ENCODE measurements at places on chromosomes 5 and 9.

DNA sequence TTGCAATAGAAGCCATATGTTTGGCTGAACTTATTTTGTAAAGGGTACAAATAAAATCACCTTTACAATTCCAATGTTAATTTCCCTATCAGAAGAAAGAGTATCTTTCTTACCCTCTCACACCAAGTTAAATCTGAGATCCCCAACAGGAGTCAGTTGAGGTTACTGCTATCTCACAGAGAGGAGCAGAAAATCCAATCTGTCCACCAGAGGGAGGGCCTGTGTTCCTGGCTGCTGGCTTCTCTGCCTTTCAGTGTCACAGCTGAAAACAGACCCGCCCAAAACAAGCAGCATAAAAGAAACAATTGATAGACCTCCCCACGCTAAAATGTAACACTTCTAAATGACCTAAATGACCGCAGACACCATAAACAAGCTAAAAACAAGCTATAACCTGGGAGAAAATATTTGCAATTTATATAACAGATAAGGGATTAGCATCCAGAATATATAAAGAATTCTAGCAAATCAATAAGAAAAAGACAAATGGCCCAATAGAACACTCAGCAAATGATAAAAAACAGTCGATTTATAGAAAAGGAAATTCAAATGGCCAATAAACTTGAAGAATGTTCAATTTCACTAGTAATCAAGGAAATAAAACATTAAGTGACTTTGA lies 24.5 kb upstream of the MVB12B start:
- H3K4me3 ChIP-seq: no peak overlapping the region
- H3K36me3 ChIP-seq: no peaks in the 10 kb centered on the region
- H3K4me1 ChIP-seq: peaks cover 2% of the 10 kb centered on the region
- peaks cover 10% of the 10 kb centered on the region for H3K27me3 ChIP-seq

GRCh38 chr5:40616781-40617180 lies 62.9 kb upstream of the PTGER4 start:
- no peak overlapping the region for H3K4me3 ChIP-seq
- no peak overlapping the region for H3K27ac ChIP-seq
- H3K36me3 ChIP-seq: no peaks in the 10 kb centered on the region
- H3K4me1 ChIP-seq: no peaks in the 10 kb centered on the region
- no peaks in the 10 kb centered on the region for H3K27me3 ChIP-seq

DNA sequence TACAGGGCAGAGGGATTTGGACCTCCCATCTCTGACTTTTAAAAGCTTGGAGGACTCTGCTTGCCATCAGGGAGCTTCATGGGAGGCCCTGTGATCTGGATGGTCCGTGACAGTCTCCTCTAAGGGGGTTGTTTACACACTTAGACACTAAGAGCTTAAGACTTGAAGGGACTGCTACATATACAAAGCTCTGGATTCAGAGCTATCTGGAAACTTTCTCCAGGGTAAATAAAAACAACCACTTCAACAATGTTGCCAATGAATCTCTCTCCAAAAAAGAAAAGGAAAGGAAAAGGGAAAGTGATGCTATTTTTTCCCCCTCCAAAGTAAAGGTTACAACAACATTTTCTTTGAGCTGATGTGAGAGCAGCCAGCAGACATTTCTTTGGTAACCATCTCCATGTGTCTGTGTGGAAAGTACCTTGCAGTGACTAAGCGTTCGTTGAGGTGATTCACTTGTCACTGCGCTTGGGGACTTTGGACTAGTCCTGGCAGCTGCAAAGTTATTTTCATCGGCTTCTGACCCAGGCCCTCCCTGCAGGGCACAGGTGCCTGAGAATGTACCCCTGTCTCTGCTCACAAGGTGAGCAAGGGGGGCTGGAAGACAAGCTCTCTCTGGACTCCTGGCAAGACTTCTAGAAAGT lies 262.1 kb upstream of the KLF4 start:
- H3K36me3 ChIP-seq: no peaks in the 10 kb centered on the region
- no peaks in the 10 kb centered on the region for H3K4me1 ChIP-seq
- H3K27me3 ChIP-seq: peaks cover 89% of the 10 kb centered on the region
- H3K4me3 ChIP-seq: no peak overlapping the region

- H3K36me3 ChIP-seq: peaks cover 2% of the 10 kb centered on the region
- H3K4me3 ChIP-seq: peak overlapping the region; percentile 83
- H3K4me1 ChIP-seq: peaks cover 6% of the 10 kb centered on the region
- DNase-seq: peak; percentile 50
- H3K27me3 ChIP-seq: no peaks in the 10 kb centered on the region
Observed at GRCh38 chr9:128921881-128922763, 1.3 kb downstream of the PHYHD1 start.

DNA sequence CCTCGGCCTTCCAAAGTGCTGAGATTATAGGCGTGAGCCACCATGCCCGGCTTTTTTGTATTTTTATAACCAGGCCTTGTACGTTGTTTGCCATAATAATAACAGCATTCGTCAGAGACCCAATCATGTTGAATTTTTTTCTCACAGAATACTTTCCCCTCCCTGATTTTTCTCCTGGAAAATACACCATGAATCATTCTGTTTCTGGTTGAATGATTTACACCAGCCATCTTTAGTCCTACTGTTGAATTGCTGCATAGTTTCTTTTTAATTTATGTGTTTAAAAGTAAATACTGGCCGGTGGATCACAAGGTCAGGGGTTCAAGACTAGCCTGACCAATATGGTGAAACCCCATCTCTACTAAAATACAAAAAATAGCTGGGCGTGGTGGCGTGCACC lies 3.5 kb downstream of the CNOT8 start:
- no peak overlapping the region for H3K27ac ChIP-seq
- no peaks in the 10 kb centered on the region for H3K27me3 ChIP-seq
- no peak for DNase-seq
- H3K36me3 ChIP-seq: peaks cover 11% of the 10 kb centered on the region

- peaks cover 17% of the 10 kb centered on the region for H3K27me3 ChIP-seq
- no peak for DNase-seq
- no peak overlapping the region for H3K27ac ChIP-seq
- H3K4me3 ChIP-seq: no peak overlapping the region
- H3K36me3 ChIP-seq: no peaks in the 10 kb centered on the region
Observed at GRCh38 chr9:124427281-124427680, 12.0 kb upstream of the PSMB7 start.

DNA sequence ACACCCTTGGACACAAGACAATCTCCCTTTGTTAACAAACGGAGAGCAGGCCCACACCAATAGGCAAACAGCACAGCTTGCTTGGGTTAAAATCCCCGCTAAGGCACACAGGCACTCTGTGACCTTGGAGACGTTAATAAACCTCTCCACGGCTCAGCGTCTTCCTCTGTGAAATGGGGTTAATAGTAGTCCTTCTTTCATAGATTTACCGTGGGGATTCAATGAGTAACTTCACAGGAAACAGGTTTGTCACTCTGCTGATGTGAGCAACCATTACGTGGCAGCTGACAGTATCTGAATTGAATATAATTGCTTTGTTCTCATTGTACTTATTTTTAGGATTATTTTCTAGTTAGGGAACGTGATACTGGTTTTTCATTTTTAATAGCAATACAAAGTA lies 65.2 kb upstream of the ADRA1B start:
- peaks cover 9% of the 10 kb centered on the region for H3K27me3 ChIP-seq
- no peaks in the 10 kb centered on the region for H3K4me1 ChIP-seq
- H3K36me3 ChIP-seq: no peaks in the 10 kb centered on the region
- H3K4me3 ChIP-seq: no peak overlapping the region

DNA sequence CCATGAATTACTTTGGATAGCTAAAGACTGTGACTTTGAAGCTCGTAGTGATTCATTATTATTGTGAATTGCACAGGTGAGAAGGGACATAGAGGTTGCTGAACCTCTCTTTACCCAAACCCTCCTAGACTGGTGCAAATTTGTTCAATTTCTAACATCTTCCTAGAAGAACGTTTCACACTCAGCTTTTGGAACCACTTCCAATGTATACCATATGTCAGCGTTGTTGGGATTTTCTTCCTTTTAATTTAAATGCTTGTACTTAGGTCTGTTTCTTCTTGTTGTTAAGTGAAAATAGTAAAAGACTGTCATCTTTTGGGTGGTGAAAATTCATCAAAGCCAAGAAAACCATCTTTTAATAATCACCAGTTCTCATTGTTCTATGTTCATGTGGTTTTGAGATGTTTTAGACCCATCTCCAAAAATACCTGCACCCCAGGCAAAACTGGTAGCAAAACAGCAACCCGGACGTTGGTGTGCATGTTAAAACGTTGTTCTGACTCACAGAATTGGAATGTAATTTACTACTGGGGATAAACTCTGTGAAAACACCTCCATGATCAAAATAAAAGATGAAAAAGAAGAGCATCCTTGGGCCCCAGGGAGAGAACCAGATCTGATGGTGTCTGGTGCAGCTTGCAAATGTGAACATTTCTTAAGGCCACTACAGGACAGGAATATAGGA lies 238.3 kb downstream of the NPR3 start:
- DNase-seq: no peak
- no peaks in the 10 kb centered on the region for H3K4me1 ChIP-seq
- H3K27me3 ChIP-seq: no peaks in the 10 kb centered on the region
- no peaks in the 10 kb centered on the region for H3K36me3 ChIP-seq
- H3K27ac ChIP-seq: no peak overlapping the region
- H3K4me3 ChIP-seq: no peak overlapping the region

- peaks cover 2% of the 10 kb centered on the region for H3K4me1 ChIP-seq
- H3K36me3 ChIP-seq: no peaks in the 10 kb centered on the region
- no peak overlapping the region for H3K4me3 ChIP-seq
- no peak overlapping the region for H3K27ac ChIP-seq
- H3K27me3 ChIP-seq: peaks cover 83% of the 10 kb centered on the region
Observed at GRCh38 chr9:126528111-126528510, 85.6 kb upstream of the LMX1B start.

- H3K4me3 ChIP-seq: no peak overlapping the region
- no peak for DNase-seq
- no peaks in the 10 kb centered on the region for H3K36me3 ChIP-seq
- H3K27me3 ChIP-seq: no peaks in the 10 kb centered on the region
Observed at GRCh38 chr9:77128125-77128789, 49.1 kb upstream of the VPS13A start.

- peaks cover 14% of the 10 kb centered on the region for H3K36me3 ChIP-seq
- H3K4me1 ChIP-seq: no peaks in the 10 kb centered on the region
- H3K27ac ChIP-seq: no peak overlapping the region
Observed at GRCh38 chr5:182126-182525, 9.2 kb upstream of the LRRC14B start.

GRCh38 chr9:114423181-114423580 lies 35.4 kb upstream of the AKNA start:
- no peaks in the 10 kb centered on the region for H3K27me3 ChIP-seq
- DNase-seq: no peak
- H3K4me3 ChIP-seq: no peak overlapping the region
- no peak overlapping the region for H3K27ac ChIP-seq
- no peaks in the 10 kb centered on the region for H3K4me1 ChIP-seq

DNA sequence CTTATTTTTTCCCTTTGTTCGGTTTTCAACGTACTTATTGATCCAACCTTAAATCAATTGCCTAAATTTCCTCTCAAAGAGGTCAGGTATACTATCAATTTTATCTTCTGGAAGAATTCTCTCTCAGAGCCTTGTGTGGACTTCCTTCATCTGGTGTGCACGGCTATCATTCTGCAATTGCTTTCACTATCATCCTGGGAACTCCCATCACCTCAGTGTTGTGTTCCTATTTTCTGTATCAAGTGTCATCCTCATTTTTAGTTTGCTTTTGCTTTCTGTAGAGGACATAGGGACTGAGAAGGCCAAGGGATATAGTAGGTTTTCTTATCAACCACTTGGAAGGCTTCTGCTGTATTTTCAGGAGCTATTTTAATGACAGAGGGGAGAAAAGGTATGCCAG lies 11.3 kb downstream of the STOM start:
- no peak overlapping the region for H3K27ac ChIP-seq
- DNase-seq: no peak
- no peaks in the 10 kb centered on the region for H3K27me3 ChIP-seq
- H3K4me3 ChIP-seq: no peak overlapping the region

DNA sequence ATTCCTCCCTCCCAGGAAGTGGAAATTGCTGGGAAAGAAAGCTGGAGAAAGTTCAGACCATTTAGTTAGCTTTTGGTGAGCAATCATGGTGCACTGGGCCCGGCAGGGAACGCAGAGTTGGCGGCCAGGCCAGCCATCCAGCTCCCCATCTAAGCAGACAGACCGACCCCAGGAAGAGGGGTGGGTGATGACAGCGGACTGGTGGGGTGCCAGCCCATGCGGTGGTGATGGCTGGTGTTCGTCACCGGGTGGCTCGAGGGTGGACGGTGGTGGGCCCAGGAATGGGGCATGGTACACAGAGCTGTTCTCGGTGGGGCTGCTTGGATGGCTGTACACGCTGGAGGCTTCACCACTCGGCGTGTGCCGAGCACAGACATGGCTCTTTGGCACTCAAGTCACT lies 85.6 kb upstream of the ARAP3 start:
- H3K36me3 ChIP-seq: no peaks in the 10 kb centered on the region
- H3K27me3 ChIP-seq: peaks cover 15% of the 10 kb centered on the region
- no peak for DNase-seq
- H3K27ac ChIP-seq: no peak overlapping the region
- no peaks in the 10 kb centered on the region for H3K4me1 ChIP-seq
- no peak overlapping the region for H3K4me3 ChIP-seq

GRCh38 chr5:9094582-9094981 lies 451.3 kb downstream of the SEMA5A start:
- no peak for DNase-seq
- H3K36me3 ChIP-seq: no peaks in the 10 kb centered on the region
- H3K27ac ChIP-seq: no peak overlapping the region
- peaks cover 20% of the 10 kb centered on the region for H3K27me3 ChIP-seq
- no peak overlapping the region for H3K4me3 ChIP-seq
- no peaks in the 10 kb centered on the region for H3K4me1 ChIP-seq

DNA sequence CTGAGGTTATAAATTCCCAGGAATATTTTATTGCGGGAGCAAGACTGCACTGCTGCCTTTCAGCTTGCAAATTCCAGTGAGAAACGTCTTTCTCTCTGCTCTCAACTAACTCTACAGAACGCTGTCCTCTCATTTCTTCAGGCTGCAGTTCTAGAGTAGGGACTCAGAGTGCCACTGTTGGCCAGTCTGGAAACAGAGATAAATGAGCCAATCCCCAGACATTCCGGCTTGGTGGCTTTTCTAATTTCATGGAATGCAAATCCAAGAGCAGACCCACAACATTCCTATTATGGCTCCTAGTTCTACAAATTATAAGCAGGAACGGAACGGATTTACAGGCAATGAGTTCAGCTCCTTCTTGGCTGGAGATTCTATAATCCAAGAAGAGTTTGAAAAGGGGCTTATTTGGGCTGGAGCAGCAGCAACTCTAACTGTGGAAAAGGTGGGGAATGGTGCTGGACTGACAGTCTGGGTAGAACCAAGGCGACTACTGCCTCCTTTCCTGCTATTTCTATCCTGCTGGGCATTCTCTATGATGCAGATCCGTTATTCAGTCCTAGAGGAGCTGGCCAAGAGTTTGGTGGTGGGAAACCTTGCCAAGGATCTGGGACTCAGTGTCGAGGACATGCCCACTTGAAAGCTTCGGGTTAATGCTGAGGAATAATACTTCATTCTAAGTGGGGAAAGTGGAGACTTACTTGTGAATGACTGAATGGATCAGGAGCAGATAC lies 9.3 kb downstream of the PCDHGA12 start:
- DNase-seq: no peak
- H3K36me3 ChIP-seq: peaks cover 37% of the 10 kb centered on the region
- H3K27me3 ChIP-seq: no peaks in the 10 kb centered on the region
- no peak overlapping the region for H3K4me3 ChIP-seq

GRCh38 chr5:6943197-6944112 lies 230.2 kb downstream of the TENT4A start:
- DNase-seq: no peak
- H3K4me1 ChIP-seq: peaks cover 21% of the 10 kb centered on the region
- peaks cover 4% of the 10 kb centered on the region for H3K27me3 ChIP-seq
- peak overlapping the region; percentile 44 for H3K27ac ChIP-seq
- no peak overlapping the region for H3K4me3 ChIP-seq

Measured in progenitor cell of endocrine pancreas (in vitro differentiated cells).